Stimulated activated CD4-positive, alpha-beta T cell treated with anti-CD3 and anti-CD28 coated beads, Interleukin-2, amount 100 ng/mL, for 48 hours (primary cell): ENCODE measurements at places on chromosomes 5 and 9.

GRCh38 chr9:79224672-79225433 lies 346.9 kb upstream of the TLE4 start:
- no peak for DNase-seq

GRCh38 chr5:172786736-172787462 lies 15.9 kb upstream of the DUSP1 start:
- DNase-seq = no peak

GRCh38 chr5:61828856-61829255 lies 477.1 kb upstream of the KIF2A start:
- no peak for DNase-seq

GRCh38 chr5:121658221-121658620 lies 193.5 kb upstream of the FTMT start:
- no peak for DNase-seq

GRCh38 chr5:158811921-158812320 lies 287.8 kb downstream of the EBF1 start:
- no peak for DNase-seq

- DNase-seq = no peak
Observed at GRCh38 chr5:40437452-40437861, 242.3 kb upstream of the PTGER4 start.

DNA sequence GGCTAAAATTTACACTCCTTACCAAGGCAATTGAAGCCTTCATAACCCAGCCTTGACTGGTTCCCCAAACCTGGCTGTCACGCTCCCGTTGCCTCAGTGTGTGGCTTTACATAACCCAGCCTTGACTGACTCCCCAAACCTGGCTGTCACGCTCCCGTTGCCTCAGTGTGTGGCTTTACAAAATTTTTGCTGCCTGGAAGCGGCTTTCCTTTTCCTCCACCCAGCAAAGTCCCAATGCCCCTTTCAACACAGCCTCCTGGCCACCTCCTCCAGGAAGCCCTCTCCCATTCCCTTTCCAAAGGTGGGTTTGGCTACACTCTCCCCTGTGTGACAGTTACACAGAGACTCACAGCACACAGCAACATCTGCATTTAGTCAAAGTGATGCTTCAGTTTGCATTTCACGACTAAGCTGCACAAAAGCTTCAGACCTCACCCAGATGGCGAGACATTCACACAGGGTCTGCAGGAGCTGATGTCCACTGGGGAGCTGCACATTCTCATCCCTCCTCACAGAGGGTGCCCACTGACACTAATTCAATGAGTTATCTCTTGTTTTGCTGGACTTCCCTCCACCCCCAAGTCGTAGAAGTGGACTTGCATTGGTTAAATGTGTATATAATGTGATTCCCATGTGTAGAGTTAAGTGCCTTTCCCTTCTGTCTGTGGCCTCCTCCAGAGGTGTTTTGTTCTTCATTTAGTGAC lies 156.6 kb upstream of the PHYKPL start:
- DNase-seq = no peak

GRCh38 chr5:25618821-25619220 lies 974.0 kb upstream of the CDH10 start:
- no peak for DNase-seq

- no peak for DNase-seq
Observed at GRCh38 chr5:67310169-67310568, 113.6 kb upstream of the CD180 start.

DNA sequence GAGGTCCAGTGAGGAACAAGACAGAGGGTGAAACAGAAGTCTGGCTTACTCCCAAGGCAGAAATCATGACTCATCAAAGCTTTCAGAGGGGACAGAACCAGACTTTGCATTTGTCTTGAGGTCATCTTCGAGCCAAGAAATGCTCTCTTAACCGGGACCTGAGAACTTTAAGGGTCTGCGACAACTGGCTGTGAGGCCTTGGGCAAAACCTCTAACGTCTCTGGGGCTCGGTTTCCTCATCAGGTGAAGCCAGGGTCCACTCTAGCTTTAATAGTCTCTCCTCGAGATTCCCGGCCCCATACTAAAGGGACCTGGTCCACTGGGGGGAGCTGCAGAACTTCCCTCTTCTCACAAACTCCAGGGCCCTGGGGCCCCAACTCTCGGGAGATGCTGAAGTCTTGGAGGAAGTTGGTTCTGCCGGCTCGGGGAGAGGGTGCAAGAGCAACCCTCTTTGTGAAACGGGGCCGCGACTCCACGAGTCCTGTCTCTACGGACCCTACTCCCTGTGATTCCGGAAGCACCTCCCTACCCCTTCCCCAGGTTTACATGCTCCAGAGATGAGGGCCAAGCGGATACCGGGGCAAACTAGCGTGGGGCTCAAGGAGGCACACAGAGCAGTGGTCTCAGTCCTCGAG lies 2.6 kb downstream of the GLIS3 start:
- DNase-seq = peak; percentile 17

DNA sequence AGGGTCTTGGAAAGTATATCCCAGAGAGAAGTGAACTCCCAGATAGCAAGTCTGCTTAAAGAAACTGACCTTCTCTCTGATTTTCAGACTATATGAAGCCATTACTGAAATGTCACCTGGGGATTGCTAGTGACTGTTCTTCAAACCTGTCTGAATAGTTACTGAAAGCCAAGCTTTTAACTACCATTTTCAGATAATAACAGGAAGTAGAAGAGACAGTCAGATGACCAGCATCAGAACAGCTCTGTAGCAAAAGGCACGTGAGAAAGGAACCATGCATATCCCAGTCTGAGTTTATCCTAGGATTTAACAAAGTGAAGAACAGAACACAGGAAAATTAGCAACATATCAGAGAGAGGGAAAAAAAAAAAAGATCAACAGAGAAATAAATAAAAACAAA lies 74.9 kb upstream of the SELENOP start:
- DNase-seq = no peak

DNA sequence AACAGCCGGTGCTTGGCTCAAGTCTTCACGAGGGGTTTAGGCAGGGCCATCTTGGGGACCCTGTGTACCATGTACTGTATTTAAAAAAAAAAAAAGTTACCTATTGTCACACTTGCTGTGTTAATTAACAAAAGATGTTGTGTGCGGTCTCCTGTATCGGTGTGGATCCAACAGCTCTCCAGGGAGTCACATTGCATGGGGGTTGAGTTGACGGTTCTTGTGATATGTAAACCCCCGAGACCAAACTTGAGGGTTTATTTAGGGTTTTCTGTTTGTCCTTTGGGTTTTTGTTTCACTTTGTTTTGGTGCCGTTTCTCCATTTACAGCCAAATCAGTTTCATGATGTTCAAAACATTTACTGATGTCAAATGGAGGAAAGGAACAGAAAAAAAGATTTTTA lies 22.2 kb downstream of the AMBP start:
- DNase-seq = no peak

GRCh38 chr5:43309637-43310036 lies 3.6 kb downstream of the HMGCS1 start:
- no peak for DNase-seq

GRCh38 chr5:74241751-74242140 lies 398.8 kb downstream of the ENC1 start:
- DNase-seq = no peak

DNA sequence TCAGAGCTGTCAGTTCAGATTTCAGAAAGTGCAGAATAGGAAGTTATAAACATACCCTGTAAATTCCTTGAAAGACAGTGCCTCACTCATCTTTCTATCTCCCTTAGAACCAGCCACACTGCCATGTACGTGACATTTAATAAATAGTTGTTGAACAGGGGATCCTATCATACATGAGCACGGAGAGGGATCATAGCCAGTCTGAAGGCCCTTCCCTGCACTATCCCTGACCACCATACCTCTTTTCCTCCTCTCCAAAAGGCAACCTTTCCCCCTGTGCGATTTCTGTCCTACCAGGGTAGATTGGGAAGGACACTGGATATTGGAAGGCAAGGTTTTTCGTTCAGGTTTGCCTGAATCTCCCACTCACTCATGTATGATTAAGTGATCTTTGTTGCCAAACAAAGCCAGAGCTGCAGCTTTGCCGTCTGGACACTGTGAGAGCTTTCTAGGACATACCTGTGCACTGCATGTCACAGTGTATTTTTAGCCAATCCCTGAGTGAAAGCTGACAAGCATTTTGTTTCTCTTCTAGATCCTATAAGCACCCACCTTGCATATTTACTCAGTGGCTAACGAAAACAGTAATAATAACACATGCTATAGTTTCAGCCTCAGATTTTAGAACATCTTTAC lies 986.5 kb upstream of the WWC1 start:
- no peak for DNase-seq

GRCh38 chr9:111456529-111456928 lies 27.7 kb downstream of the ECPAS start:
- no peak for DNase-seq

DNA sequence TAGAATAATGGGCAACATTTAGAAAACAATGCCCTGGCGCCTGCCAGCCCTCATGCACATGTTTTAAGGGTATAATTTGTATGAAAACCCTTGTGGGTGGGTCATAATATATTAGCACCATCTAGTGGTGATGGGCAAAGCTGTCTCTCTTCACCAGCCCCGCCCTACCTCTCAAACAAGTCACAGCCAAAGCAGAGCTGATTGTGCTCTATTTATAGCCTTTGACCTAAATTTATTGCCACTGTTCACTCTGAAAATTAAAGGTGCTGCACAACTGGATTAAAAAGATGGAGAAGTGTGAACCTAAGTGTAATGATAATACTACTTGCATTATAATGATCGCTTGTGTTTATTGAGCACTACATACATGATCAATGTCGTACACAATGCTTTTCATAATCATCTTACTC lies 131.9 kb upstream of the ANKH start:
- DNase-seq = peak; percentile 20

DNA sequence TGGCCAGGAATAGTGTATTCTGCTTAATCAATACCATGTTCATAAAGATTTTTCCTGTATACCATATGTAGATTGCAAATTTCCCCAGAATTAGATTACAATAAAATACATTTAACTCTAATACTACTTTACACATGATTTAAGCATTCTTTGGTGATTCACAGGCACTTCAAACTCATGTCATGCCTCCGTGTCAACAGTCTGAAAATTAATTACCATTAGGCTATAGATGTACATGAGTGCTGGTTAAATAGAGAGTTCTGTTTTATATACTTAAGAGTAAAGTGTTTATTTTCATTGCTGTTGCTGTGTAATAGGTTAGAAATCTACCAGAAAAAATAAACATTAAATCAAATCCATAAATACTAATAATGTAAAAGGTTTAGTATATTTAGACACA lies 159.8 kb downstream of the ZSWIM6 start:
- no peak for DNase-seq

DNA sequence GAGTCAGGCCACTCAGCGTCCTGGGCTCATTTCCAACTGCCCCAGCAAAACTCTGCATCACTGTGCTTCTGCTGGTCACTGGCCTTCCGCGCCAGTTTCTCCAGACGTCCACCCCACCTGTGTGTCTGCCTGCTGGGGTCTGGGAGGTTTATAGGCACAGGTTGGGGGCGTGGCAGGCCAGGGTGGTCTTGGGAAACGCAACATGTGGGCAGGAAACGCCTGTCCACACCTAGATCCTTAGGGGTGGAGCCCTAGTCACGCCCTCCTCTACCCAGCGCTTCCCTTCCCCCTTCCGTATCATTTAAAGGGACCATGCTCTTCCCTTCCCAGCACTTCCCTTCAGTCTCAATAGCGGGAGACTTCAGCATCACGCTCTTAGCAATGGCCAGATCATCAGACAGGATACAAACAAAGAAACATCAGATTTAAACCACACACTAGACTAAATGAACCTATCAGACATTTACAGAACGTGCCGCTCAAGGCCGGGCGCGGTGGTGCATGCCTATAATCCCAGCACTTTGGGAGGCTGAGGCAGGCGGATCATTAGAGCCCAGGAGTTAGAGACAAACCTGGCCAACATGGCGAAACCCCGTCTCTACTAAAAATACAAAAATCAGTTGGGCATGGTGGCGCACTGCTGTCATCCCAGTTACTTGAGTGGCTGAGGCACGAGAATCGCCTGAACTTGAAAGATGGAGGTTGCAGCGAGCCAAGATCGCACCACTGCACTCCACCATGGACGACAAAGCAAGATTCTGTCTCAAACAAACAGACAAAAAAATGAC lies 11.8 kb upstream of the BTNL9 start:
- DNase-seq = no peak

DNA sequence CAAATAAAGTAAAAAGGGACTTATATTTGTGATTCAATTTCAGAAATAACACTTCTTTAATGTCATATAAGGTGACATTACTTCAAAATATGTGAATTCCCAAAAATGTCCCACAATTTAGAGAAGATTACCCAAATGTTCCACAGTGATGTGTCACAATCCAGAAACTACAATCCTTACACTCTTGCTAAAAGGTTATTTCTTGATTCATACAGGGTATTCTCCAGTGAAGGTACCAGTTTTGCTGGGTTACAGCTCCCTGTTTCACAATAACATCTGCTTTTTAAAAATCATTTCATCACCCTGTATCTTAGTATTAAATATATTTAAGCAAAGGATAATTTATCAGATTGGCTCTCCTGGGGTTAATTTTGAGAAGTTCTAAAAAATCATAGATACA lies 11.0 kb downstream of the FBN2 start:
- DNase-seq = no peak

- DNase-seq = no peak
Observed at GRCh38 chr9:94591876-94592275, 1.7 kb downstream of the FBP2 start.

DNA sequence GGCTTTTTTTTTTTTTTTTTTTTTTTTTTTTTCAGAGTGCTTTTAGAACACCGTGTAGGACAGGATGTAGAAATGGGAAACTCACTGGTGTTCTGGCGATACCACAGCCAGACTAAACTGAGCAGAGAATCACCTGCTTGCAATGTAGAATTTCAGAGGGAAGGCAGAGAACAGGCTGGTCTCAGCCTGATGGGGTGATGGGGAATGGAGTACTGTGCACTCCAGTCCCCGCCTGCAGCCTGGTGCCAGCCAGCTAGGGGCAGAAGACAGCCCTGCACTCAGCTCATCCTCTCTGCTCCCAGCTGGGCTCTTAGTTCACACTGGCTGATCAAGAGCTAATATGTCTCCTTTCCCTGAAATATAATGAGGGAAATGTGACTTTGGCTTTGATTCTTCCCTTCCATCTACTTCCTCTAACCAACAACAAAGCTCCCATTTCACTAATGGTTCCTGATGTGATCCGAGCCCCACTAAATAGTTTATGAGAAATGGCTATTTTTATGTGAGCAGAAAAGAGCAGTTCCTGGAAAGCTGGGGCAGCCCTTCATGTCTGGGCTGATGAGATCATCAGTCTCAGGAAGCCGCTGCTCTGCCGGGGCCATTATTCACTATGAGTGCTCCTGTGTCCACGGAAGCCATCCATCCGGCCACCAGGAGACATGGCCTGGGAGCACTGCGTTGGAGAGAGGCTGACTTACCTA lies 209.7 kb downstream of the GADD45G start:
- DNase-seq = no peak

- DNase-seq = no peak
Observed at GRCh38 chr5:167814828-167815227, 476.6 kb upstream of the WWC1 start.

DNA sequence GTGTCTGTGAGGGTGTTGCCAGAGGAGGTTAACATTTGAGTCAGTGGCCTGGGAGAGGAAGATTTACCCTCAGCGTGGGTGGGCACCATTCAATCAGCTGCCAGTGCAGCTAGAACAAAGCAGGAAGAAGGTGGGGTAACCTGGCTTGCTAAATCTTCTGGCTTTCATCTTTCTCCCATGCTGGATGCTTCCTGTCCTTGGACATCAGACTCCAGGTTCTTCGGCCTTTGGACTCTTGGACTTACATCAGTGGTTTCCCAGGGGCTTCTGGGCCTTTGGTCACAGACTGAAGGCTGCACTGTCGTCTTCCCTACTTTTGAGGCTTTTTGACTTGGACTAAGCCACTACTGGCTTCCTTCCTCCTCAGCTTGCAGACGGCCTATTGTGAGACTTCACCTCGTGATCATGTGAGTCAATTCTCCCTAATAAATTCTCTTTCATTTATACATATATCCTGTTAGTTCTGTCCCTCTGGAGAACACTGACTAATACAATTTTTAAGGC lies 38.1 kb downstream of the PBX3 start:
- DNase-seq = peak; percentile 24
